ENCODE measurements at places on chromosomes 2 and 18. TPM values are rescaled to one million over a fixed set of nuclear protein-coding genes. Genes with fewer than 3 reads are reported as not detected.

- H3K4me1 ChIP-seq, result peaks cover 20% of the 10 kb centered on the region
- no peak overlapping the region for H3K27ac ChIP-seq
- no peaks in the 10 kb centered on the region for H3K36me3 ChIP-seq
- H3K4me3 ChIP-seq, result peak overlapping the region; percentile 31
Observed at GRCh38 chr18:31041271-31042083, 1.1 kb downstream of the DSC3 start.

GRCh38 chr18:67455890-67456501 is 60.5 kb downstream of the DSEL start:
- no peak overlapping the region for H3K4me3 ChIP-seq
- DNase-seq, result no peak
- H3K36me3 ChIP-seq, result no peaks in the 10 kb centered on the region

DNA sequence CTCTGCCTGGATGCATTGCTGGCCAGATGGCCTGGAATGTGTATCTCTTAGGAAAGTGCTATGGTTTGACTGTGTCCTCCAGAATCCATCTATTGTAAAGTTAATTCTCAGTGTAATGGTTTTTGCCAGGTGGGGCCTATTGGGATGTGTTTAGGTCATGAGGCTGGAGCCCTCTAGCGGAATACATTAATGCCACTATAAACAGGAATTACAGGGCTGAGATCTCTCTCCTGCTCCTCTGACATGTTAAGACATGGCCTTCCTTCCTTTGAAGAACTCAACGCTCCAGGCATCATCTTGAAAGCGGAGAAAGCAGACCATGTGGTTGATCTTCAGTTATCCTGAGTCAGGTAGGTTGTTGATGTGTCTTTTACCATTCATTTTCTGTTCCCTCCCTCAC is 276.4 kb downstream of the RPIA start:
- no peak overlapping the region for H3K27ac ChIP-seq
- H3K36me3 ChIP-seq, result no peaks in the 10 kb centered on the region
- H3K4me1 ChIP-seq, result no peaks in the 10 kb centered on the region
- no peak for DNase-seq
- no peaks in the 10 kb centered on the region for H3K27me3 ChIP-seq
- H3K4me3 ChIP-seq, result no peak overlapping the region

Gene TRAK2
- 41.5 TPM for total RNA-seq

DNA sequence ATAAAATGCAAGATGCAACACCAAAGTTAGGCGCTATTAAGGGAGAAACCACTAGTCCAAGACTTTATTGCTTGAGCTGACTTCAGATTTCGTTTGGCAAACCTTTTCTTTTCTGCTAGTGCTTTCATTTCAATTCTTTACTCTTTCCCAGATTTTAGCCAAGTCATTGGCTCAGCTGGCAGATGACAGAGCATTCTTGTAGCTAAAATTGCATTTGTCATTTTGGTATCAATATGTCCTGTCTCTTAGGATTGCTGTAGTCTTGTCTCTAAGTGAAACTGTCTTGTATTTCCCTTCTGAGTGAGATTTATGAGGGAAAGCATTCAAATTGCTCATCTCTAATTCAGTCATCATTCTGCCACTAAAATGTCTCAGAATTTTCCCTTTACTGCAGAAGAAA is 335.1 kb downstream of the METTL4 start:
- no peaks in the 10 kb centered on the region for H3K36me3 ChIP-seq
- peaks cover 6% of the 10 kb centered on the region for H3K27me3 ChIP-seq
- no peak overlapping the region for H3K27ac ChIP-seq
- H3K4me3 ChIP-seq, result no peak overlapping the region

DNA sequence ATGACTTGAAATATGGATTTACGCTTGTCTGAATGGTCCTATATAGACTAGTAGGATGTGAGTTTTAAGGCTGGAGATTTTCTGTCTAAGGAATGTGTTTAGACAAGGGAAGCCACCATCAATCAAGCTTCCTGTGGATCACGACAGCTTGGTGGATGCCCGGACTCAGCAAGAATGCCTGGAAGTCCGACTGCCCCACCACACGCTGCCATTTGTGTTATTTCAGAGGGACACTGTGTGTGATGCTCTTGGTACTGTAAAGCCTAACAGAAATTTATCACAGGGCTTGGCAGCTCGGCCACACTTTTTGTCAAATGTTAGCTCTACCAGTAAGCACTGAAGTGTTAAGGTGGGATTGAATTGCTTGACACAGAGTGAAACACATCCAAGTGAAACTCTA is 127.1 kb upstream of the CDH7 start:
- no peaks in the 10 kb centered on the region for H3K27me3 ChIP-seq
- no peaks in the 10 kb centered on the region for H3K36me3 ChIP-seq
- H3K4me1 ChIP-seq, result no peaks in the 10 kb centered on the region
- H3K27ac ChIP-seq, result no peak overlapping the region

Gene FLACC1
- not detected for total RNA-seq

Gene PTMA
- total RNA-seq, result 478 TPM
